Activated T-helper 1 cell treated with Interleukin-2 at 50 U/mL for 16 hours (primary cell): ENCODE measurements at places on chromosomes 6 and 20.

DNA sequence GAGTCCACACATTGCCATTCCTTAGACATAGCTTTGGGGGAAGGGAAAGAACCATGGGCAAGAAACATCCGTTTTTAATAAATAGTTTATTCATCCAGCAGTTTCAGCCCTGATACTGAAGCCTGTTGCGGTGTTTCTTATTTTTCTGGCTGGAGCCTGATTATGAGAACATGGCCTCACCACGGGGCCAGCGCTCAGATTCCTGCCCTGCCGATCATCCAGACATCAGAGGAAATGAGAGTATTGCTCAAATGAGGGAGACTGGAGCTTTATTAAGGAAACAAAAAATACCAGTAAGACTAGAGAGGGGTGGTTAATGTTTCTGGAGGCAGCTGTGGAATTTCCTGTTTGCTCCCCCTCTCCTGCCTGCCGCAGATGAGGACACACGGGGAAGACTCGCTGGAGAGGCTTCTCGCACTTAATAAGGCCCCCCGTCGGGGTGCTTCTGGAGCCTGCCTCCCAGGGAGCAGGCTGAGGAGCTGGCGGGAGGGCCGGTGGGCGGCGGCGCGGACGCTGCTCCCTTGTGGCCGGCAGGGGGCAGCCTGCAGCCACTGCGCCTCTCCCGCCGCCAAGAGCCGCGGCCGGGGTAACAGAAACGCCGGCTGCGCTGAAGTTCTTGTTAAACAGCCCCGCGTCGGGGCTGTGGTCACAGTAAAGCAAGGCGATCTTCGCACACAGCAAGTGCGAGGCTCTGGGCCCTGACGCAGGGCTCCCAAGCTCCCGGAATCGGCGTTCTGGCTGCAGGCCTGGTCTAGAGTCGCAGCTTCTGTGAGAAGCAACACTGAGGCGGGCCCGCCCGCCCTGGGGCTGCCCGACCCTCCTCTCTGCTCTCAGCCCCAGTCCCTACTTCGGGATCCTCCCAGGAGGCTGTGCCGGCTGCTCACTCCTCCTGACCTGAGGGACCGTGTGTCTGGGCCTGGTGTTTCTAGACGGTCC, 17.5 kb downstream of the LEMD2 start:
- DNase-seq: peak; percentile 46

DNA sequence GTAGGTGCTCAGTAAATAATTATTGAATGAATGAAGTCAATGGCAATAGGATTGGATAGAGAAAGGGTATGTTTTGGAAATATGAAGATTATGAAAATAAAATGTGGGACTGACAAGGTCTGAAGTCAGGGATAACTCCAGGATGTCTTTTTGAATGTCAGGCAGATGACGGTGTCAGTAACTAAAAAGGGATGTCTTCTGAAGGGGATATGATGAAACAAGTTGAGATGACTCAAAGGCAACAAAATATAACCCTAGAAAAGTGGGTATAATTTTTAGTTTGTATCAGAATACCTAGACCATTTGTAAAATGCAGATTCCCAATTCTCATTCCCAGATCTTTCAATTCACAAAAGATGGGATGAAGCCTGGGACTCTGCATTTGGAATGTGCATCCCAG, 257.3 kb upstream of the SGK1 start:
- no peak for DNase-seq

- no peak for DNase-seq
Observed at GRCh38 chr6:4987432-4987831, 16.4 kb downstream of the RPP40 start.

DNA sequence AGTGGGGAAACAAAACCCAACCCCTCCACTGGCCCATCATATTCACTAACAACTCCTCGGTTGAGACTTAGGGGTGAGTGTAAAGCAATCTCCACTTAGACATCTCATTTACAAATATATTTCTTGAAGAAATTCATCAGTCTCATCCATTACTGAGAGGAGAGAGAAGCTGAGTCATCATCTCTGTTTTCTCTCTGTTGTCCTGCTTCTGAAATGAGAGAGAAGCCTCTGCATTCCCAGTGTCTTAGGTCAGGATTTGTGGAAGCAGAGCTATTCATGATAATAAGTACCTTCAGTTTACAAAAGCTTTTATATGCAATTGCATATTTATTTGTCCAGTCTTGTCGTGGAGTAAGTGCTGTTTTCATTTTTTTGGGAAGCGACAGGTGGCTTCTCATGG, 879 bp downstream of the MEP1A start:
- DNase-seq: no peak

- DNase-seq: no peak
Observed at GRCh38 chr6:130163266-130163665, 59.5 kb downstream of the SAMD3 start.

DNA sequence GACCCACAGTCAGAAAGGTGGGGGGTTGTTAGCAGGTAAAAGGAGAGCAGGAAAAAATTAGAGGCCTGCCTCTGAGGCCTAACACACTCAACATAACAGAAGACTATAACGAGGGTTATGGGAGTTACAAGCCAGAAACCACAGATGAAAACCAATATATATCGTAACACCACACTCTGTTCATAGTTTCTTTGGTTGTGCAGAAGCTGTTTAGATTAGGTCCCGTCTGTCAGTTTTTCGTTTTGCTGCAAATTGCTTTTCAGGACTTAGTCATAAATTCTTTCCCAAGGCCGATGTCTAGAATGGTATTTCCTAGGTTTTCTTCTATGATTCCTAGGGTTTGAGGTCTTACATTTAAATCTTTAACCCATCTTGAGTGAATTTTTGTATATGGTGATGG, 3.7 kb upstream of the MAP3K5 start:
- DNase-seq: no peak

GRCh38 chr6:108561742-108562502, 1.2 kb downstream of the FOXO3 start:
- no peak for DNase-seq

- DNase-seq: no peak
Observed at GRCh38 chr6:130749402-130749801, 77.8 kb upstream of the SMLR1 start.

GRCh38 chr6:25324066-25324762, 45.0 kb downstream of the CARMIL1 start:
- DNase-seq: no peak

DNA sequence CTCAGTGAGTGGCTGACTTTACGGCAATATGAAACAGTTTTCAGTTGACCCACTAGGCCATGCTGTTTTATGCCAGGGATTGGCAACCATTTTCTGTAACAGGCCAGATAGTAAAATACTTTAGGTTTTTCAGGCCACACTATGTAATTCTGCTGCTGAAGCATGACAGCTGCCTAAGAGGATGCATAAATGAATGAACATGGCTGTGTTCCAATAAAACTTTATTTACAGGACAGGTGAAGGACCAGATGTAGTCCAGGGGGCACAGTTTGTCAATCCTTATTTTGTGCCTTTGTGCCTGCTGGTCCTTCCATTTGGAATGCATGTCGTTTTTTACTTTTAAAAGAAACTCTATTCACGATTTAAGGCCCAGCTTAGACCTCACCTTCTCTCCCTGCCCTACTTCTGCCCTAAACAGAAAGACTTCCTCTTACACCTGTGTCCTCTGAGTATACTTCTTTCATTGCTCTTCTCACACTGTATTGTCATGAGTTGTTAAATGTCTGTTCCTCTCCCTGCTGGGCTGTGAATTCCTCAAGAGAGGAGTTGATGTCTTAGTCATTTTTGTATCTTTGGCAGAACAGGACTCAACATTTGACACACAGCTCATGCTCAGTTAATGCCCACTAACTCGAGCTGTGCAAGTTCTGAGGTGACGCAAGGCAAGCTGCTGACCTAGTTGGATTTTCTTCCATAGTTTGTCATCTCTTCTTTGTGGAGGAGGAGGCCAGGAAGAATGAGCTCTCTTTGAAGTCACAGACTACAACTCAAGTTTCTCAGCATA, 90.1 kb upstream of the MAP7 start:
- no peak for DNase-seq

DNA sequence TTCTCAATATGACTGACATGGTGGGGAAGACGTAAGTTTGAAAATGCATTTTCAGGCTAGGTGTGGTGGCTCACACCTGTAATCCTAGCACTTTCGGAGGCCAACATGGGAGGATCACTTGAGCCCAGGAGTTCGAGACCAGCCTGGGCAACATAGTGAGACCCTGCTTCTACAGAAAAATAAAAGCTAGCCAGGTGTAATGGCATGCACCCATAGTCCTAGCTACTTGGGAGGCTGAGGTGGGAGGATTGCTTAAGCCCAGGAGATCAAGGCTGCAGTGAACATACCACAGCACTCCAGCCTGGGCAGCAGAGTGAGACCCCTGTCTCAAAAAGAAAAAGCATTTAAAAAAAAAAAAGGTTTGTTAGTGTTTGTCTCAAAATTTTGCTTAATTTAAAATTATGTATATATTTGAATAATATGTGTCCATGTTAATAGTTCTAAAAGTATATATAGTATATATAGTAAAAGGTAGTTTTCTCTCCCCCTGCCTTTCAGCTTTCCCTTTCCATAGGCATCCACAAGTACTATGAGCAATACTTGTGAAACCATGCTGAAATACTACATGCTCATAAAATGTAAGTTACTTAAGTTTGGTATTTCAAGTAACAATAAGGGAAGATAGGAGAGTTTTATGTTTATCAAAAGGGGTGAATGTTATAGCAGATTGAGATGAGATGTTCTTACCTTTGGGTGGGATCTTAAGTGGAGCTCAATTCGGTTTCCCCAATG, 15.1 kb downstream of the PTPRA start:
- no peak for DNase-seq

- no peak for DNase-seq
Observed at GRCh38 chr6:22281341-22282085, 15.3 kb downstream of the PRL start.

DNA sequence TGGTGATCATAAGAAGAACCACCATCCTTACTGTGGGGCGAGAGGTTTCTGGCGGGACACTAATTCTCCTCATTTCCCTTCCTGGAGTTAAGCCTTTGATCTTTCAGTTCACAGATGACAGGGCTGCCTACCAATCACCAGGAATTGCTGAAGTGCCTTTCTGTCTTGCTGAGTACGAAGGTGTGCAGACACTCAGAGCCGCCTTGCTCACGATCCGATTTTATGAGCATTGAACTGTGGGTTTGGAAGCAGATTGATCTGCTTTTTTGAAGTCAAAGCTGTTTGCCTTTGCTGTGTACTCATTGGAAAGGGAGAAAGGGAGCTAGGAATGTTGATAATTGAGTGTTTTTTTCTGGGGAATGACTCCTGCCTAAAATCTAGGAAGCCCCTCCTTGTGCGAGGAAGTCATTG, 129.1 kb upstream of the SALL4 start:
- no peak for DNase-seq

GRCh38 chr6:21949211-21949801, 347.5 kb downstream of the PRL start:
- DNase-seq: no peak

DNA sequence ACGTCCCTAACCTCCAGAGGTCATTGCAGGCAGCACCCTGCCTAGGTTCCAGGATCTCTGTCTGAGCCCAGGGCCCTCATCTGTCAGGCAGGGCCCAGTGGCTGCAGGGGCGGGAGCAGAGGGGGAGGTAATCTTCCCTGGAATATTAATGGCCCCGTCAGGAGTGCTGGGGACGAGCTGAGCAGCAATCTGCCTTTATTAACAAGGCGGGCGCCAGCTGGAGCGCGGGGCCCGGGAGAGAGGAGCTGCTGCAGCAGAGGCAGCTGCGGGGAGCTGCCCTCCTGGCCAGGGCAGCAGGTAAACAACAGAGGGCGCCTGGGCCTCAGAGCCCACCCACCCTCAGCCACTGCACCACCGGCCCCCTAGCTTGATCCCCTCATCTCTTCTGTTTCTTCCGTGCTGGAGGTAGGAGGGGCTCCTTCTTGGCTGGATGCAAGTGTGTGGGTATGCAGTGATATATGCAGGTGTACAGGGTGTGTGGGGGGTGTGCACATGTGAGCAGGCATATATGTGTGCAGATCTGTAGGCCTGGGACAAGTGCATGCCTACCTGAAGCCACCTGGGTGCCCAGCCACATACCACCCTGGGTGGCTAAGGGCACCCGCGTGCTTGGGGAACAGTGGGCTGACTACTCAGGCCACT, 131.8 kb upstream of the MLN start:
- DNase-seq: no peak

GRCh38 chr20:16392346-16392745, 180.9 kb downstream of the KIF16B start:
- no peak for DNase-seq

DNA sequence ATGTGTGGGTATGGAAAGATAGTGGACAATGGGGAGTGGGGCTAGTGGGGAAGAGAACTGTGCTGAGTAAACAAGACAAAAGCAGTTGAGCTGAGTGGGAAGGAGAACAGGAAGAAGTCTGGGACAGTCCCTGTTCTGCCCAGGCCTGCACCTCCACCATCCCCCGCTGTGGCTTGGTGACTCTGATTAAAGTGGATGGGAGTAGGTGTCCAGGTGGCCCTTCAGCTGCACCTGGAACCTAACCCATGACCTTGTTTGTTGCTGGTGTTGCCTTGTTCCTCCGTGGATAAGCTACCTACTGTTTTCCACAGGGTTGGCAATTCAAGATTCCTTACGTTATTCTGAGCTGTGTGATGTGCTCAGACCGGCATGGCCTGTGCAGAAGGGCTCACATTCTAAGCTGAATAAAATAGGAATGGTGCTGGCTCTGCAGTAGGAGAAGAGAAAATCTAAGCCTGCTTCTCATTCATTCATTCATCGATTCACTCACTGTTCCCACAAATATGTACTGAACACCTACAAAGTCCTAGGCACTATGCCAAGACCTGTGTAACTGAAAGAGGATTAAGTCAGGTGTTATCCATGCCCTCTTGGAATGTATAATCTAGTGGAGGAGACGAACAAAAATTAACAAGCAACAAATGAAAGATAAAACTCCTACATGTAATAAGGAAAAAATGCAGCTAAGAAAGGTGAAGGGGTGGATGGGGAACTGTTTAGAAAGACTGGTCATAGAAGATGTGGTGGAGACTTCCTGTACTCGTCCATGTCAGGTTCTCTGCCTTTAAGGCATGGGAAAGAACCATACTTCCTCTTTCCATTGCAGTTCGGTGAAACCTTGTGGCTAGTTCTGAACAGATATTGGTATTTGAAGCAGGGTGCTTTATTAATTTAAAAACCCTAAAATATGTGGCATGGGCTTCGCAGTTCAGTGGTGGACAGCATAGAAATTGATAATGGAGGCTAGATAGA, 10.1 kb upstream of the CALHM6 start:
- DNase-seq: no peak
